ENCODE measurements at places on chromosomes 6 and 20.

GRCh38 chr6:115677198-115677597 lies 383.5 kb downstream of the FRK start:
- no peak for DNase-seq

DNA sequence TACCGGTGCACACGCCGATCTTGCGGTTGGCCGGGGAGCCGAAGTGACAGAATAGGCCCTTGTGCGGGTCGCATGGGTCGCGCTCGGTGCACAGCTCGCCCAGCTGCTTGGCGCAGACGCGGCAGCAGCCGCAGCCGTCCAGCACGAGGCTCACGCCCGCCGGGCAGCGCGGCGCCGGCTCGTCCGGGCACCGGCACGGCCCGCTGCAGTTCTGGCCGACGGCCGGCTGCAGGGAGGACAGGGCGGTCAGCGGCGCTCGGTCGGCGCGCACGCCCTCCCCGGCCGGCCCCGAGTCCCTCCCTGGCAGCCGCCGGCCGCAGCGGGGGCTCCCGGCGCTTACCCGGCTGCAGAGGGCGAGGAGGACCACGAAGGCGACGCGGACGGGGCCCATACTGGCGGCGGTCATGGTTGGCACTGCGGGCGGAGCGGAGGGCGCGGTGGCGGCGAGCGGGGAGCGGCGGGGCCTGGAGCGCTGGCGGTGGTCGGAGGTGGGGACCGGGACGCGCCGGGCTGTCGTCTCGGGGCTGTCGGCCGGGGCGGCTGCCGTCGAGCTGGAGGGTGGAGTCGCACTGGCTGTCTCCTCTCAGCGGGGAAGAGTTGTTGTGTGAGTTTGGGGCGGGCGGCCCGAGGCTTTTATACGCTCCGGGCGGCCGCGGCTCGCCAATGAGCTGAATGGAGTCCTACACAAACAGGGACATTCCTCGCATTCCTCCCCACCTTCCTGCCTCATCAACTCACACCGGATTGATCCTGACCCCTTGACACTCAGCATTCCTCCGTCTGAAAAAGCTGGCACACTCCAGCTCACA lies at the start of gene CCN2:
Gene CCN2 (minus strand): TSS at position 606 of the 809 bp plus-strand sequence. CDS start 200 bp downstream, at position 406.
- DNase-seq = no peak

DNA sequence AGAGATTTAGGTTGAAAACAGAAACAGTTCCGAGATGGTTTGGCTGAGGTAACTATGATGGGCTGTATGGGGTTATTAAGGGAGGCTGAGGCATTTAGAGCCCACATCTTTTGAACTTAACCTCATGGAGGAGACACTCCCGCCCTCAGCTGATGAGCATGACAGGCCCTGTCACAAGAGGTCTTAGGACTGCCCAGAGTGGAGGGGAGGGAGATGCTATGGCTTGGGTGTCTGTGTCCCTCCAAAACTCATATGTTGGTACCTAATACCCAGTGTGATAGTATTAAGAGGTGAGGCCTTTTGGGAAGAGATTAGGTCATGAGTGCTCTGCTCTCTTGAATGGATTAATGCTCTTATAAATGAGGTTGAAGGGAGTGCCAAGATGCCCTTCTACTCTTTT lies 126.6 kb downstream of the CDC5L start:
- no peak for DNase-seq

DNA sequence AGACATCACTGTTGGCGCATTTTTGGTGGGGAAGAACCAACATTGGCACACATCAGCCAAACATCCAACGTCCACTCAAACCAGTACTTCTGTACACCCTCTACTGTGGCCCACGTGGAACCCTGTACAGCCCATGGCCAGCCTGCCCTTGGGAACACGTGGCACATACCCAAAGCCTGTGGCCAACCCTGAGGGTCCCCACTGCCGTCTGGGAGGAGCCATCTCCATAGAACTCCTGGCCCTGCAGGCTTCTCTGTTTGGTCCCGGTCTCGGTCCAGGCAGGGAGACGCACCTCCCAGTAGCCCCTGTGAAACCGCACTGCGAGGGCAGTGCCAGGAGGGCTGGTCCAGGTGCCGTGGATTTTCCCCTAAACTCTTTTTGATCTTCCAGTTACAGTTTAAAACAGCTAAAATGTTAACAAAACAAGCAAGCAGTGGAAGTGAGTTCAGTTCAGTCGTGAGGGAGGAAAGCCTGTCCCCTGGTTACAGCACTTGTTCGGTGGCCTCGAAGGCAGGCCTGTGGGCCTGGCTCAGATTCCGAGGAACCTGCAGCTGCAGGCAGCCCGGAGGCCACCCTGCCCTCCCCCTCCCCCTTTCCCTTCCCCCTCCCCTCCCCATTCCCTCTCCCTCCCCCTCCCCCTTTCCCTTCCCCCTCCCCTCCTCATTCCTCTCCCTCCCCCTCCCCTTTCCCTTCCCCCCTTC lies 233.7 kb downstream of the DLL1 start:
- no peak for DNase-seq

GRCh38 chr6:81768150-81768942 lies 15.9 kb upstream of the TENT5A start:
- no peak for DNase-seq

GRCh38 chr6:54254886-54255285 lies 53.4 kb upstream of the TINAG start:
- DNase-seq = no peak

- DNase-seq = no peak
Observed at GRCh38 chr6:104526376-104526775, 333.3 kb downstream of the HACE1 start.

GRCh38 chr6:141744194-141744925 lies 388.4 kb upstream of the GJE1 start:
- no peak for DNase-seq

- no peak for DNase-seq
Observed at GRCh38 chr6:109897025-109897424, 81.1 kb upstream of the GPR6 start.

DNA sequence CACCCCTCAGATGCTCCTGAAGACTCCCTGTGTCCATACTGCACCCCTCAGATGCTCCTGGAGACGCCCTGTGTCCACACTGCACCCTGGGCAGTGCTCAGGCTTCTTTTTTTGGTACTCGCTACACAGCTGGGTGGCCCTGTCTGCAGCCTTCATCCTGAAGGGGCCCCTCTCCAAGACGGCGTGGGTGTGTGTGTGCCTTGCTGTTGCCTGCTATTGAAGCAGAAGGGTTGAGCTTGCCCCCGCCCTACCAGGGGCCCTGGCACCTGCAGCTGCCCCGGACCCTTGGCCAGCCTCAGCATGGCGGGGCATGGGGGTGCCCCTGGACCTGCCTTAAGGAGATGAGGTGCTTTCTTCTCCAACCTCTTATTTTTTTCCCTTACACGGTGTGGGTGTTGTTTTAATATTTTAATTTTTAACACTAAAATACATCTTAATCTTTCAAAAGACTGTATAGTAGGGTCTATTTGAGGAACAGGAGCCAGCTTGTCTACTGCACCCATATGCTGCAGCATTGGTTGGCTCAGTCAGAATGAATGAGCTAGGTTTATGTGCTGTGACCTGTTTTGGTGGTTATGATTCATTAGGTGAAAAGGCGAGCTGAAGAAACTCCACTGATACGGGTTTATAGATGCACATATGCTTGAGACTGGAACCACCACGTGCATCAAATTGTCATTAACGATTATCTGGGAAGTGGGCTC lies 135.9 kb downstream of the AGPAT4 start:
- no peak for DNase-seq

- DNase-seq = no peak
Observed at GRCh38 chr20:25076201-25076600, 5.7 kb downstream of the VSX1 start.

- DNase-seq = no peak
Observed at GRCh38 chr6:149254253-149254652, 63.3 kb upstream of the TAB2 start.

Data from caudate nucleus (tissue), 63 donors.